Activated T-cell treated with anti-CD3 and anti-CD28 coated beads, Interleukin-2, amount 50 U/mL, for 24 hours (primary cell): ENCODE measurements at places on chromosomes 4 and X.

DNA sequence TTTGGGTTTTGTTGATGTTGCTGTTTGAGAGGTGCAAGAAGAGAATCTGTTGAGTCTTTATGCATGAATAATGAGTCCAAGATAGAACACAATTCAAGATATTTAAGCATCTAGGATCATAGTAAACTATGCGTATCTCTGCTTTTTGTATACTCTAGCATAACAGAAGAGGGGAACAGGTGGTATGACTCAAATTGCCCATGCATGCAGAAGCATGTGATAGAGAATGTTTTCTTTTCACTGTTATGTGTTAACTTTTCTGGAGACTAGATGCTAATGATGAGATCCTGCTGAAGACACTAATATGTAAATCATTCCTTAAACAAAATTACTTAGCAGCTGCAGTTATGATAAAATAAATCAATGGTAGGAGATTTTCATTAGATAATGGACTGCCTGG, 165.3 kb upstream of the FTHL17 start:
- DNase-seq = no peak

DNA sequence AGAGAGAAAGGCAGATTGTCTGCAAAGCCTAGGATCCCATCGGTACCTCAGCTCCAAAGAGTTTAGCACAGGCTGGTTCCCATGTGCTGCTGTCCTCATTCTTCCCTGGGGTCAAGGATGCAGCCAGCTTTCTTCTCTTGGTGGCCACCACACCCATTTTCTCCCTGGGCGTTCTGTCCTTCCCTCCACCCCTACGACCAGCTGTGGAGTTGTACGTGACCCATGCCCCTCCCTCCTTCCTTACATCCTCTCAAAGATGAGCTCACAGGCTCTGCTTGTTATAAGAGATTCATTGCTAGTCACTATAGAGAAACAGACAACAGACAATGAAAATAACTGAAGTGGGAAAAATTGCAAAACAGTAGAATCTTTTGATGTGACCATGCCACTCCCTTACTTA, 74.0 kb upstream of the KLF3 start:
- DNase-seq = no peak

DNA sequence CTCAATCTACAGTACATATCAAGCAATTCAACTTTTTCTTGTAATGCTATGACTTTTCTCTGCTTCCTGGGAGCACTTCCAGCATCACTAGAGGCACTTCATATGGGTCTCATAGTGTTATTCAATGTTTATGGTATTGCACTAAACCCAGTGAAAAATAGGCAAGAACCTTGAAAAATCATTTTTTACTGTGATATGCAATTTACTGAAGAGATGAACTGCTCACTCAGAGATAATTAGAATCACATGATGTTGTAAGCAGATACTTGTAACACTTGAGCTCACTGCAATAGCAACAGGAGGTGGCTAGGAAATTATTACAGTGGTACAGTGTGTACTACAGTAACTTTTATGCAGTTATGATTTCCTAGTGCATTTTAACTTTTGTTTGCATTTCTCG, 93.3 kb downstream of the RASGEF1B start:
- no peak for DNase-seq

GRCh38 chr4:8691151-8691775, 98.7 kb downstream of the CPZ start:
- peak; percentile 8 for DNase-seq

- DNase-seq = no peak
These were observed 139.2 kb downstream of the NSUN7 start for GRCh38 chr4:40888933-40889332.

GRCh38 chr4:829761-830600, 4.1 kb upstream of the CPLX1 start:
- DNase-seq = no peak

- no peak for DNase-seq
These were observed 8.8 kb upstream of the DGAT2L6 start for GRCh38 chrX:70168238-70169188.

DNA sequence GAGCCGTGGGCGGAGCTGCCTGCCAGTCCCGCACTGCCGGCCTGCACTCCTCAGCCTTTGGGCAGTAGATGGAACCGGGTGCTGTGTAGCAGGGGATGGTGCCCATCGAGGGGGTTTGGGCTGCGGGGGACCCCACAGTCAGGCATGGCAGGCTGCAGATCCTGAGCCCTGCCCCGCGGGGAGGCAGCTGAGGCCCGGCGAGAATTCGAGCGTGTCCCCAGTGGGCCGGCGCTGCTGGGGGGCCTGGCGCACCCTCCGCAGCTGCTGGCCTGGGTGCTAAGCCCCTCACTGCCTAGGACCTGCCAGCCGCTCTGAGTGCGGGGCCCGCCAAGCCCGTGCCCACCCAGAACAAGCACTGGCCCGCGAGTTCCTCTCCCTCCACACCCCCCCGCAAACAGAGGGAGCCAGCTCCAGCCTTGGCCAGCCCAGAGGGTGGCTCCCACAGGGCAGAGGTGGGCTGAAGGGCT, 391.5 kb downstream of the SPOCK3 start:
- DNase-seq = no peak

DNA sequence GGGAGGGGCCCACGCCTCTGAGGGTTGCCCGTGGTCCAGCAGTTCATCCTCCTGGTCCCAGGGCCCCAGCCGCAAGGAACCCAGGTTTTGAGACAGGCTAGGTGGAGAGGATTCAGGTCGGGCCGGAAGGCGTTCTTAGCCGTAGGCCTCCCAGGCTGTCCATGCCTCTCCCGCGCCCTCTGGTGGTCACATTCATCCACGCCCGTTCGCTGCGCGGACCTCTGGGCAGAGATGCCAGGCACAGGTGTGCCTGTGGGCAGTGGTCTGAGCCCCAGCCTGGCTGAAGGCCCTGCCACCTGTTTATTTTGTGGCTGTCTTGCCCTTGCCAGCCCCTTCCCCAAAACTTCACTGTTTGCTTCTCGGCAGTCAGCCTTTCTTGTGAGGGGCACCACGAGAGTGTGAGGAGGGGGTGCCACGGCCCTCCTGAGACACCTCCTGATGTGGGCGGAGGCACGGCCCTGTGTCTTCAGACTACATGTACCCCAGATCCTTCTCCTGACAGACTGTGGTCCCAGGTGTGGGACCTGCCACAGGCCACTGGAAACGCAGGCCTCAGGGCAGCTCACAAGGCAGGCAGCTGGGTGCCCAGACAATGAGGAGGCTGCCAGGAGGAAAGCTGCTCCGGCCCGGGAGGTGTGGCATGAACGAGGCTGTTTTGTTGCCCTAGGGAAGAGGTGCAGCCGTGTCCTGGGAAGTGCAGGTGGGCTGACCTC, 5.0 kb downstream of the UVSSA start:
- DNase-seq = peak; percentile 94

DNA sequence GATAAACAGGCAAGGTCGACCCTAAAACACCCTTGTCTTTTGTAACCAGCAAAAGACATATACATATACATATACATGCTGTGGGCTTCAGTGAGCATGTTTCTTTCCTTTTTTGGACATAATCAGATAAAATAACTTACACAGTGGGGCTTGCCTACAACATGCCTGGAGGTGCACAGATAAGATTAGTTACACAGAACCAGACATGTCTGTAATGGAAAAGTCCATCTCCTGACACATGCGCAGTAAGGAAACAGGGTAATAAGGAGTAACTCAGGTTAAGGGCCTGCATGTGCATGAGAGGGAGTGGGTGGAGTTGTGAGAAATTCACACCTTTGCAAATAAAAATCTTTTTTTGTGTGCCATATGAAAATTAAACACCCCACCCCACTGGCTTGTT, 3.4 kb downstream of the UGT2A1 start:
- DNase-seq = no peak

- no peak for DNase-seq
These were observed 2717.2 kb downstream of the PCDH7 start for GRCh38 chr4:33437406-33437805.

DNA sequence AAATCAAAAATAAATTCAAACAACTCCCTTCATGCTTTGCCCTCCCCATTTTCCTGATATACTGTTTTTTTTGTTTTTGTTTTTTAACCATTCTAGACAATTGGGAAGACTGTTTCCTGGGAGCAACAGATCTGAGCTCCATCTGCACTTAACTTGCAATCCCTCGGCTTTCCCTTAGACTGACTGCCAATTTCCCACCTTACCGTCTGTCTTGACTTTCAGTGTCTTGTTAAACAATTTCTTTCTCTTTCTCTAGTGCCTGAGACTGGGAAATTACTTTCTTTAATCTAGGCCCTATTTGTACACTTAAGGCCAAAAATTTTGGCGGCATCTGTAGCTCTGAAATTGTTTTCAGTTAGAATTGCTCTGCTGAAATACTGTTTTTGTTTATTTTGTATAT, 326.3 kb downstream of the LDB2 start:
- no peak for DNase-seq

- DNase-seq = no peak
These were observed 159.4 kb upstream of the TENM3 start for GRCh38 chr4:182083671-182084410.

DNA sequence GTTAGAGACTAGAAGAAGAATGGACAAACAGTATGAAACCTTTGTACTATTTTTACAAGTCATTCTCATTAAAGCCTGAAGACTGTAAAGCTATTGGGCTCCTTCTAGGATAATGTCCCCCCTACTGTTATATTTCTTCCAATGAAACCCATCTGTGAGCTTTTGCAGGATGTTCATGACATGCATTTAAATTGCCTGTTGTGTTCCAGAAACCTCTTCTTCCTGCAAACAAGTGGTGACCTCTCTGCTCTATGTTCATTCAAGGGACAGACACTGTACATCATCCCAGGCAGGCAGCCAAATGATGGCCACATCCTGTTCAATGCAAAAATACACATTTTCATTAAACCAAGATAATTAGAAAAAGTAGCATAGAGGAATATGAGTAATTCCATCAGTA, 128.0 kb downstream of the C4orf33 start:
- no peak for DNase-seq

DNA sequence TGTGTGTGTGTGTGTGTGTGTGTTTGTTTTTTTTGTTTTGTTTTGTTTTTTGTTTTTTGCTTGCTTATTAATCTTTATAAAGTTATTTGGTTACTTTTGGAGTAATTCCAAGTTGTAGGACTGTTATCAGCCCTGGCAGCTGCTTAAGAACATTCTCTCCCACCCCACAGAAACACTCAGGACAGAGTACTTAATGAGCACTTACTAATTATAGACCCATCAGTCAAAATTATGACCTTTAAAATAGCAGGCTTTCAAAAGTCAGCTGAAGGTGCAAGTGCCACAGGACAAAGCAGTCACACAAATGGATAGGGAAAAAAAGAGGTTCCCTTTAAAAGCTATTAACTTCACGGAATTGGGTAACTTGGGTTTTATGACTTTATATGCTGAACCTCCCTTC, 69.0 kb downstream of the BEND2 start:
- DNase-seq = no peak
